ENCODE measurements at places on chromosomes 2 and 18.

DNA sequence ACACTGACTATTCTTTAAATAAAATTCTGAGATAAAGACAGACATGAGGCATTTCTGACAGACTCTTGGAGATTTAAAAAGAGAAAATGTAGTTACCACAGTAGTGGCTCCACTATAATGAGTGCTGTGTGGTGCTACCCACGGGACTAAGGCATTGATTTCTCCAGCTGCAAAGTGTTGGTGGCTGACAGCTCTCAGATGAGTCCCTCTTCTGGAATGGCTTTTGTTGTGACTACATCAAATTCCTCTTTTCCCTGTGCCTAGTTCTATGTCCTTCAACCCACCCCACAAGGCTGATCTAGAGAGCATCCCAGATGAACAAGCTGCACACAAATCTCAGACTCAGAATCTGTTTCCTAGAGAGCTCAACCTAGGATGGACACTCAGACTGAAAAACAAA, 884.8 kb upstream of the ZEB2 start:
- no peak for DNase-seq

DNA sequence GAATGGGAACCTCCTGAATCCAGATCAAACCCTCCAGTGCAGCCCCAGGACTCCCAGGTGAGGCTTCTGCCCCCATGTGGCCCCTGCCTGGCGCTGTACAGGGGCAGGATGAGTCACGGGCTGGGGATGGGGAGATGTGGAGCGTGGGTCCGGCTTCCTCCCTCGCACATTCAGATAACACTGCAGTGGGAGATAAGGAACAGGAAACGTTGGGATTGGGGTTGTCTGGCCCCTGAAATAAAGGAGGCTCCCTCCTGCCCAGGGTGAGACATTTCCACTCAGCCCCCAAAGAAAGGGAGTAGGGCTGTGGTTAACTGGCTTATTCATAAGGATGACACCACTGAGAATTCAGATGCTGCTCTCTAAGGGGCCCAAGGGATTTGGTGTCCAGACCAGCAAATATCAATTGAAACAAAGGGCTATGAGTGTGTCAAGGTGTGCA, 30.7 kb downstream of the IGFBP5 start:
- no peak for DNase-seq

DNA sequence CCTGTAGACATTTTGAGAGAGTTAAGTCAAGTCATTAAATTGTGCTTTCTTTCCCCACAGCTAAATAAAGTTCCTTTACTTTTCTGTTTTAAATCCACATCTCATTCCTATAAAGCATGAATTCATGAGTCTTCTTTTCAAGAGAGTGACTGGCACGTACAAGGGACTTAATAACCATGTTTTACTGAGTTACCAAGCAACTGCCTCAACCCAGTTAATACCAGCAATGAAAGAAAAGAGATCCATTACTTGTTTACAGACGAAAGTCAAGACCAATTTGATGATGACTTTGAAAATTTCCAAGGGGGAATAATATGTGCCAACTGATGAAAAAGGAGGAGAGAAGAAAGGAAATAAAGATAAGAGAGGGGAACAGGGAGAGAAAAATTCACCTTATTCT, 1082.5 kb upstream of the GYPC start:
- no peak for DNase-seq

DNA sequence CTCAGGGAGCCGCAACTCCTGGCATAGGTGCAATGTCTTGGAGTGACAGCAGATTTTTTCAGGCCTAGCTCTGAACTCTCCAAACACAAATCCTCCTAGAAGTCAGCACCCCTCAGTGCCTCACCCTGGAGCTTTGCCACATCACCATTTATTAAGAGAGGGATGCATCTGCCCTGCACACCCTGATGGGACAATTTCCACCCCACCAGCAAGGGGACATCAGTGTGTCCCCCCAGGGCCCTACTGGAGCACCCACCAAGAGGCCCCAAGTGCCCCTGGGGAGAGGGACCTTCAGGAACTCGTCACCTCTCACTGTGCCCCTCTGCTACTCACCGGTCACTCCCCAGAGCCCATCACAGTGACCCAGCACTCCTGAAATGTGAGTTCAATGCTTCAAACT, 144.7 kb downstream of the NDUFA10 start:
- DNase-seq = no peak

DNA sequence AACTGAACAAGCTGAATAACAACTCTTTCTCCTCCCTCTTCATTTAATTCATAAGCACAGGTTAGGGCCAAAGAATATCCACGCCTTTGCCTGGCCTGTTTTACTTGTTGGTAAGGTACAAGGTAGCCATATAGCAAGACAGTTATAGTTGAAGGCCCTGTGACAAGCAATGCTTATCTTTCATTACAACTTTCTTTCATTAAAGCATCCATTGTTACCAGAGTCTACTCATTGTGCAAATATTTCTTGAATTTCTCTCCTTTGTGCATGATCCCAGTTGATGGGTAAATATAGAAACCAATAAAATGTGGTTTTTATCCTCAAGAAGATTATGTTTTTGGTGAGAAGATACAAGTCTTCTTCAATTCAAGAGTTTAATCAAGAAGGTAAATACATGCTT, 140.2 kb downstream of the UBE2E3 start:
- DNase-seq = no peak

Data from activated CD8-positive, alpha-beta memory T cell treated with anti-CD3 and anti-CD28 coated beads for 48 hours (primary cell).